ENCODE measurements at places on chromosomes 3 and 15. TPM values are rescaled to one million over a fixed set of nuclear protein-coding genes. Genes with fewer than 3 reads are reported as not detected.

DNA sequence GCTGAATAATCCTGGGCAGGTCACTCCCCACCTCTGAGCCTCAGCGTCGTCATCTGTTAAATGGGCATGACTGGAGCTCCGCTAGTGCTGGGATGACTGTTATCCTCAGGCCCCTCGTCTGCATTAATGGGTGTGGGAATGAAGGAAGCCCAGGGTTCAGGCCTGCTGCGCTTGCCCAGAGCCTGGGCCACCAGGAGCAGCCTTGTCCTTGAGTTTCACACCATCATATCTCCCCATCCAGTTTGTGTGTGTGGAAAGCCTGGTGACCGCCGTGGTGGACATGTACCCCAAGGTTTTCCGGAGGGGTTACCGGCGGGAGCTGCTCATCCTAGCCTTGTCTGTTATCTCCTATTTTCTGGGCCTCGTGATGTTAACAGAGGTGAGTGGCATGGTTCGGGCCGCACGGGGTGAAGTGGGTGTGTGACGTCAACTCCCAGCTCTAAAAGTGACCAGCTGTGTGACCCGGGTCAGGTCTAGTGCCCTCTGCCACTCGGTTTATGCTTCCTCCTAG lies 63.5 kb upstream of the SLC6A1 start:
- H3K36me3 ChIP-seq = no peaks in the 10 kb centered on the region
- H3K4me3 ChIP-seq = no peak overlapping the region
- no peaks in the 10 kb centered on the region for H3K4me1 ChIP-seq
- no peaks in the 10 kb centered on the region for H3K27me3 ChIP-seq
- no peak overlapping the region for H3K27ac ChIP-seq

GRCh38 chr3:129892486-129892856 lies 1.0 kb downstream of the TMCC1 start:
- H3K4me1 ChIP-seq = no peaks in the 10 kb centered on the region
- no peak for DNase-seq
- H3K27me3 ChIP-seq = no peaks in the 10 kb centered on the region
- no peaks in the 10 kb centered on the region for H3K36me3 ChIP-seq
- peak overlapping the region; percentile 93 for H3K4me3 ChIP-seq
- peak overlapping the region; percentile 95 for H3K27ac ChIP-seq

DNA sequence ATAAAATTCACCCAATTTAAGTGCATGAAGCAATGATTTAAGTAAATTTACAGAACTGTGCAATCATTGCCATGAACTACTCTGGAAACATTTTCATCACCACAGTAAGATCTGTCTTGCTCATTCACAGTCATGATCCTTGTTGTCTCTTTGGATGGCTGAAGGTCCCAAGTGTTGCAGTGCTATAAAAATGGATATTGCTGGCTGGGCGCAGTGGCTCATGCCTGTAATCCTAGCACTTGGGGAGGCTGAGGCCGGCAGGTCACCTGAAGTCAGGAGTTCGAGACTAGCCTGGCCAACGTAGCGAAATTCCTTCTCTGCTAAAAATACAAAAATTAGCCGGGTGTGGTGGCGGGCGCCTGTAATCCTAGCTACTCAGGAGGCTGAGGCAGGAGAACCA lies 17.0 kb downstream of the SNRPN start:
- H3K4me3 ChIP-seq = no peak overlapping the region
- H3K27ac ChIP-seq = no peak overlapping the region
- no peaks in the 10 kb centered on the region for H3K27me3 ChIP-seq

DNA sequence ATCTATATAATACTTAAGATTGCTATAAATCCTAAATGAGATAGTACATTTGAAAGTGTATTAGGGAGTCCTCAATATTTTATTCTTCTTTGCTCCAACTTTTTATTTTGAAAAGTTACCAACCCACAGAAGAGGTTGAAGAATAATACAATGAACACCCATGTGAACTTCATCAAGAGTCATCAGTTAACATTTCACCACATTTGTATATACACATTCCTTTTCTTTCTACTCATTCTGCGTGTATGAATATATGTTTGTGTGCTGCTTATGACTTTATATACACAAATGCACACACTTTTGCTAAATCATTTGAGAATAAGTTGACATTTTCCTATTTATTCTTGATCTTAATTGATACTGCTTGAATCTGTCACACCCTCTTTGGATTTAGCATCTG lies 193.3 kb upstream of the CGNL1 start:
- no peak for DNase-seq
- no peak overlapping the region for H3K4me3 ChIP-seq
- H3K4me1 ChIP-seq = no peaks in the 10 kb centered on the region
- no peaks in the 10 kb centered on the region for H3K36me3 ChIP-seq
- no peaks in the 10 kb centered on the region for H3K27me3 ChIP-seq

DNA sequence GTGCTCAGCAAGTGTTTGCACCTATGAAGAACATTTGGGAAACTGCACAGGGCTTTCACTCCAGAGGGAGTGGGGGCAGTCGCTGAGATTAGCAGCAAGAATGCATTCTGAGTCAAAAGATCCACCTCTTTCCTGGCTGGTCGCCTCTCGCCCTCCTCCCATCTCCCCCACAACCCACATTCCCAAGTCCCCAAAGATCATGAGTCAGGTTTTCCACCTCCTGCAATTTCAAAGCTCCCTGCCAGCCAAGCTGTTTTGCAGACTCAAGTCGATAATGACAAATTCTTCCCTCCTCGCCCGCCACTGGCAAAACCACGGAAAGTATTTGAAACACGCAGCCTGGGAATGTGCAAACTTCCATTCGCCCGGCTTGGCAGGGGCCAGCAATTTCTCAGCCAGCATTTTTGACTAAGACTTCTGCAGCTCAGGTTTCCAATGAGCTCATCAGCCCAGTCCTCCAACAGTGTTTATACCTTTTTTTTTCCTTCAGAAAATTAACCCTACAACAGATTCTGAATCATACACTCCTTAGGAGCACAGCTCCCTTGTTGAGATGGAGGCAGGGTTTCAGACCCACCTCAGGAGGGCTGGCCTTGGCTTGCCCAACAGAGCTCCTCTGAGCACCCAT lies 181.4 kb downstream of the SMAD6 start:
- H3K4me3 ChIP-seq = no peak overlapping the region
- no peaks in the 10 kb centered on the region for H3K36me3 ChIP-seq
- H3K27me3 ChIP-seq = no peaks in the 10 kb centered on the region
- no peaks in the 10 kb centered on the region for H3K4me1 ChIP-seq

- no peaks in the 10 kb centered on the region for H3K36me3 ChIP-seq
- H3K4me1 ChIP-seq = no peaks in the 10 kb centered on the region
- H3K27me3 ChIP-seq = no peaks in the 10 kb centered on the region
- peak overlapping the region; percentile 92 for H3K27ac ChIP-seq
Measured at GRCh38 chr15:37095770-37096557, 4.4 kb downstream of the MEIS2 start.

Gene TMEM45A
- total RNA-seq = 6.3 TPM

DNA sequence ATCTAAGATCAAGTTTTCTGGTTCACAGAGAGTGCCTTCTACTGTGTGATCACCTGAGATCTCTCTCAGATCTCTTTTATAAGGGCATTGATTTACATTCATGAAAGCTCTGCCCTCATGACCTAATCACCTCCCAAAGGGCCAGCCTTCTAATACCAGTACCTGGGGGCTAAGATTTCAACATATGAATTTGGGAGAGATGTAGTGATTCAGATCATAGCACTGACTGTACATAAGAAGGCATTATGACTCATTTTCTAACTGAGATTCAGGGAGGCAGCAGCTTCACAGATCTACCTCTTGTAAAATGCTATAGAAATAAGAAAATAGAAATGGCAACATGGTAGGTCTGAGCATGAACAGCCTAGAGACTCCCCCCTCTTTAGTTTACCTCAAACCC lies 39.6 kb downstream of the VGLL3 start:
- no peak overlapping the region for H3K27ac ChIP-seq
- no peaks in the 10 kb centered on the region for H3K27me3 ChIP-seq

DNA sequence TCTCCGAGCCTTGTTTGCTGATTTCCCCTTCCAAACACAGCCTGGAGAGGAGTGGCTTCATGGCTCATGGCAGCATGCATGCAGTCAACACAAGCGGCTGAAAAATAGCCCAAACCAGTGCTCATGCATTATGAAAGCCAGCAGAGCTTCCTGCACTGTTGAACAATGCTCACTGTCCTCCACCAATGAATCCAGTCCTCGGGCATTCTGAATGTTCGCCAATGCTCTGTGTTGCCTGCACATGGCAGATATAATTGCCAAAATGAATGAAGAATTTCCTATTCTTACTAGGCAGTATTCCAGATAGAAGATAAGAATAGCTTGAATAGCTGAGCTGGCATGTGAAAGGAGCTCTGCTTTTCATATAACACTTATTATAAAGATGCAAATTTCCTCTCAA lies 252.7 kb downstream of the ROBO1 start:
- H3K36me3 ChIP-seq = no peaks in the 10 kb centered on the region
- H3K4me3 ChIP-seq = no peak overlapping the region
- no peaks in the 10 kb centered on the region for H3K4me1 ChIP-seq
- H3K27me3 ChIP-seq = no peaks in the 10 kb centered on the region
- no peak overlapping the region for H3K27ac ChIP-seq
- DNase-seq = no peak

GRCh38 chr3:136021803-136022202 lies 56.3 kb downstream of the PPP2R3A start:
- DNase-seq = no peak
- no peak overlapping the region for H3K4me3 ChIP-seq
- no peak overlapping the region for H3K27ac ChIP-seq
- H3K27me3 ChIP-seq = no peaks in the 10 kb centered on the region
- H3K4me1 ChIP-seq = no peaks in the 10 kb centered on the region

Gene ZBBX
- 3.0 TPM for total RNA-seq

Gene PDE12
- 23.3 TPM for total RNA-seq

Gene AADACL2
- 0.62 TPM for total RNA-seq

Gene DNAH12
- total RNA-seq = 0.05 TPM
